ENCODE measurements at places on chromosomes 2 and 18. TPM values are rescaled to one million over a fixed set of nuclear protein-coding genes. Genes with fewer than 3 reads are reported as not detected.

- DNase-seq, result no peak
Measured at GRCh38 chr2:217512259-217512658, 490.5 kb downstream of the TNS1 start.

DNA sequence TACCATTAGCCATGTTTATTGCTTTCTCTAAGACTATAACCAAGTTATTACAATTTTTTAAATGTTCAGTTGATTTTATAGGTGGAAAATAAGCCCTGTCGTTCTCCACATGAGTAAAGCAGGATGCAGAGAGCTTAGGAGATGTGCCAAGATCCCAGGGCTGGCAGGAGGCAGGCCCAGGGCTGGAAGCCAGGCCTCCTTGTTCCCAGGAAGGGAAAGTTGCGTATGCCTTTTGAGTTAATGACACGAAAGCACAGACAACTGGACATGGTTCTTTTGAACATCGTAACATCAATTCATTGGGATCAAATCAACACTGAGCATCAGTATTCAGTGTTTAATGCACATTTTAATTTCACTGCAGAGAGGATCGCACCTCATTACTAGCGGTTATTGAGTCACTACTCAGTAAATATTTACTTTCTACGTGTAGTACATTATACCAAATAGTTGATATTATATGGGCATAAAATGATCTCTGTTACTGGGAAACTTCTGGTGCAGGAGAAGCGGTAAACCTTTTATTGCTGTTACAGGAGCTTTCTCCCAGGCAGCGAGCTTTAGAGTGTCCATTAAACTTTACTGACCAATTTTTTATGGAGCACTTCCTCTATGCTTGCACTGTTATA is 60.0 kb downstream of the RNF144A start:
- no peak for DNase-seq

DNA sequence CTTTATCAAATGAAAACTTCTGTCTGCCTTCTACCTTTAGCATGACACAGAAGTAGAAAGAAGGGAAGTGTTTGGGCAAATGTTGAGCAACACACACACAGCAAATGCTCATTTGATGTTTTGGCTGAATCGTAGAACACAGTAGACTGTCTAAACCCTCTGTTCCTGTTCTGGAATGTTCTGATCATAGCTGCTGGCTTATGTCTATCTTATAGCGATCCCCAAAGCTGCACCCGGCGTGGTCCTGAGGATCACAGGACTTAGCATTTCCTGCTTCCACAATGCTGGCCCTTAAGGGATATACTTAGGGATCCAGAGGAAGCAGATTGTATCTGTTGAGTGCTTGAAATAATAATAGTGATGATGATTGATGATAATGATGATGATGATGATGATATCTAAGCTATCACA is 15.2 kb downstream of the GNLY start:
- DNase-seq, result no peak

Gene LYG2
- total RNA-seq, result not detected

DNA sequence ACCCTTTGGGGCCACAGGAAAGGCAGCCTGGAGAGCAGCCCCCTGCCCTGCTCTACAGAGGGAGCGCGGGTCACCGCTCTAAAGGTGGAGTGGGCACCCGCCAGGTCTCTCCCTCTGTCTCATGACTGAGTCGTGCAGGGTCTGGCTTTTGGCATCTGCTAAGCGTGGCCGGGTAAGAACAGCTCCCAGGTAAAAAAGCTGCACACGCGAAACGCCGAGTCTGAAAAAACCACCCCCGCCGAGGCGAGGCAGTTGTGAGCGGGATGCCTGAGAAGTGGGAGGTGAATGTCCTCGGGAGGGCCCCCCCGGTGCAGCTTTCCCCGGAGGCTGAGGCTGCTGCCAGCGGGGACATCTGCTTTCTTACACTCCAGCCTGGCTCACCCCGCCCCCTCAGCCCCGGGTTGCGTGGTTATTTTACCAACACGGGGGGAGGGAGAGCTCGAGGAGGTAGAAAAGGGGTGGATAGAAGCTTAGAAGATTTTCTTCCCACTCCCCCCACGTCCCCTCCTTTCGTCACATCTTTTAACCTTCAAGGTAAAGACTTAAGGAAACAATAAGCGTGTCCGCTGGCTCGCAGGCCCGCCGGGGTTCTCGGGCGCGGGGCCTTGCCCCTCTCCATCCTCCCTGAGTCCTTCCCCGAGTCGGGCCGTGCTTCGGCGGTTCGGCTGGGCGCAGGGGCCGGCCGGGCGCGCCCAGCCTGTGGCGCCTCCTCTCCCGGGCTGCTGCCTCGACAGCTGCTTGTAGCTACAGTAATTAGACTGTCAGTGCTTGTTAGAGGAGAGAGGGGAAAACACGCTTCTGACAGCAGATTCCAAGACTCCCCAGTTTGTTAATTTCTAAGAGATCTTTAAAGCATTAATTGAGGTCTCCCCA is 70.6 kb upstream of the PSMD14 start:
- peak; percentile 81 for DNase-seq

GRCh38 chr2:228731517-228731916 is 539.6 kb downstream of the PID1 start:
- DNase-seq, result no peak

GRCh38 chr2:26633351-26633945 is 7.7 kb downstream of the CIB4 start:
- DNase-seq, result no peak

GRCh38 chr2:127400897-127401756 is 13.4 kb upstream of the MAP3K2 start:
- DNase-seq, result peak; percentile 56

GRCh38 chr2:109279243-109279860 is 150.3 kb downstream of the SH3RF3 start:
- DNase-seq, result peak; percentile 62

DNA sequence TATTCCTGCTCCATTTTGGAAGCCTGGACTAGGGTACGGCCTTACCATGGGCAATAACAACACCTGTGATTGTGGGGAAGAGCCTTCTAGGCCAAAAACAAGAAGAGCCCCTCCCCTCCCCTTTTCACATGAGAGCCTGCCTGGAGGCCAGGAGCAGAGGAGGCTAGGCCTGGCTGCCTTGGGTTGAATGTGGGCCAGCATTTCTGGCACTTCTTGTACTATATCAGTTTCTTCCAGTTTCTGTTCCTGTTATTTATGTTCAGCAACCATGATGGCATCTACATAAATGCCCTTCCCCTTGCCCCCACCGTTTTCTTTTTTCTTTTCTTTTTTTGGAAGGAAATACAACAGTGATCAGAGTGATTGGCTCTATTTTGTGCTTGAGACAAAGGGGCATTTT is 58.4 kb downstream of the KCTD18 start:
- DNase-seq, result no peak

- DNase-seq, result no peak
Measured at GRCh38 chr2:29495068-29495467, 379.9 kb downstream of the CLIP4 start.

Gene EFEMP1
- total RNA-seq, result 2.4 TPM

Gene GULP1
- 15.3 TPM for total RNA-seq

DNA sequence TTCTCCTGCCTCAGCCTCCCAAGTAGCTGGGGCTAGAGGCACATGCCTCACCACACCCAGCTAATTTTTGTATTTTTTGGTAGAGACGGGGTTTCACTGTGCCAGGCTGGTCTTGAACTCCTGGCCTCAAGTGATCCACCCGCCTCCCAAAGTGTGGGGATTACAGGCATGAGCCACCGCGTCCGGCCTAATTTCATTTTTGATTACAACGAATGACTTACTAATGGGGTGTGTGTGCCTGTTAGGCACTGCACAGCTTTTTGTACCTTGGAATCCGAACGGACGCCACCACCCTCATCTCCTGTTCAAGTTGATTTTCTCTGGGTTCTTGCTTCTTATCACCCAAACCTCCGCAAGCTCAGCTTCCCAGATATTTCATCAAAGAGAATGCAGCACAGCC is 17.2 kb downstream of the PTMA start:
- no peak for DNase-seq

GRCh38 chr2:113896791-113897190 is 6.9 kb downstream of the ACTR3 start:
- DNase-seq, result no peak

GRCh38 chr2:77028032-77028600 is 494.1 kb downstream of the LRRTM4 start:
- DNase-seq, result no peak

DNA sequence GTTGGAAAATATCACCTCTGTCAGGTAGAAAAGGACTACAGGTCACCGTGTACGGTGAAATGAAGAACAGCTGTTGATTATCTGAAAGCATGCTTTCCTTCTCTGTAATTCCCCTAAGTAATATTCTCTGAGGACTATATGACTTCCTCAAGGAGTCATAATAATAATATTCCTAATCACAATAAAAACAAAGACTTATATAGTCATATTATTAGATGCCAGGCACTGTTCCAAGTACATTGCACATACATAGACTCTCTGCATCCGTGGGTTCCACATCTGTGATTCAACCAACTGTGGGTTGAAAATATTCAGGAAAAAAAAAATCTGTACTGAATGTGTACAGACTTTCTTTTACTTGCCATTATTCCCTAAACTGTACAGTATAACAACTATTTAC is 512.4 kb upstream of the ID2 start:
- no peak for DNase-seq

GRCh38 chr2:80238692-80239469 is 65.7 kb downstream of the LRRTM1 start:
- DNase-seq, result peak; percentile 84

Gene RGPD3
- total RNA-seq, result 0.25 TPM

DNA sequence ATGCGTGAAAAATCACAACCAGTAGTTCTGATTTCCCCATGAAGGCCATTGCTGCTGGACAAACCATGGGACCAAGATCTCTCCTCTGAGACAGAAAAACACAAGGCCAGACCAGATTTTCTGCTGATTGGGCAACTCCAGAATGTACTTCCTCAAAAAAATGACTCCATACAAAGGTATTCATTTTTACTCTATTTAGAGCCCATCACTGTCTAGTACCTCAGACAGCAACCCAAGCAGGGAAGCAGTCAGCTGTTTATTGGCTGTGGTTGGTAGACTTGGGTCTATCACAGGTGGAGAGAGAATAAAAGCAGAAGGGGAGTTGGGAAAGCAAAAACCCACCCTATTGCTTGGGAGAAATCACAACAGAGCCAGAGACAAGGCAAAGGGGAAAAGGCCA is 219.9 kb downstream of the PIK3C3 start:
- peak; percentile 72 for DNase-seq

DNA sequence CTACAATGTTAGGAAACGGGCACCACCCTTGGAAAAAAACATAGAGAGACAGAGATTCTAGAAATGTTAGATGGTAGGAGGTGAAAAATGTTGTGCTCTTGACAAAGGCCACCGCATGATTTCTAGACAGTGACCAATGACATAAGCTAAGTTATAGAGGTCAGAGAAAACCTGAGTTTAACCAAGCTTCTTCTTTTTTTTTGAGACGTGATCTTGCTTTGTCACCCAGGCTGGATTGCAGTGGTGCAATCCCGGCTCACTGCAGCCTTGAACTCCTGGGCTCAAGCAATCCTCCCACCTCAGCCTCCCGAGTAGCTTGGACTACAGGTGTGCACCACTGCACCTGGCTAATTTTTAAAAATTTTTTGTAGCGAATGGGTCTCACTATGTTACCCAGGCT is 13.0 kb downstream of the FER1L5 start:
- DNase-seq, result no peak

Measured in endodermal cell (in vitro differentiated cells).